NCI-H526 (cell line): ENCODE measurements at places on chromosomes 1 and 21.
A peak's percentile ranks its signal among the peaks of the same experiment; 100 is the strongest.

- no peak for DNase-seq
Observed at GRCh38 chr1:167016100-167016750, 27.1 kb downstream of the MAEL start.

GRCh38 chr1:150558303-150558704, 9.1 kb downstream of the ADAMTSL4 start:
- DNase-seq = no peak

DNA sequence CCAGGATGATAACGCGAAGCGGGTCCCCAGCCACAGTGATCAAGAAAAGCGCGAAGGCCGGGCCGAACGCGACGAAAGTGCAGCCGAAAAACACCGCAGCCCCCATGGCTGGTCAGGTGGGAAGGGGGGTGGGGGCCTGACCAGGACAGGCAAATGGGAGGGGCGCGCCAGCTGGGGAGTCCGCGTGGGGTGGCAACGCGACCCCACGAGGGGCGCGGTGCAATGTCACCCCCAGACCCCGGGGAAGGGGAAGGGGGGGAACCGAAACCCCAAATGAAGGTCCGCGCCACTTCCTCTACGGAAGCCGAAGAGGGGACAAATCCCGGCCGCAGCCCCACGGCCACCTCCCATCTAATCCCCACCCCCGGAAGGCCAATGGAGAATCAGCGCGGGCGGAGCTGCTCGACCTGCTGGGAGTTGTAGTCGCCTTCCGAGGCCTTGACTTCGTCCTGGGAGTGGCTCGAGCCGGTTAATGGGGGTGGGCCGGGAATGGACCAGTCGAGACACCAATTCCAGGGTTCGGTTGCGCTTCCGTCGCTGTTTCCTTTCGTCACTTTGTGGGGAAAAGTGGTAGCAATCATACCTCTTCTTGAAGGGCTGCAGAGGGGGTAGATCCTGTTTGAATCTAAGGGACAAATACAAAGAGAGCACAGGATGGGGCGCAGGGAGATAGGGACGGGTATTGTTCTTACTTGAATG, at the start of gene APH1A:
Gene APH1A (minus strand): TSS at position 312 of the 699 bp plus-strand sequence. CDS start 206 bp downstream, at position 106.
- DNase-seq = peak; percentile 98

DNA sequence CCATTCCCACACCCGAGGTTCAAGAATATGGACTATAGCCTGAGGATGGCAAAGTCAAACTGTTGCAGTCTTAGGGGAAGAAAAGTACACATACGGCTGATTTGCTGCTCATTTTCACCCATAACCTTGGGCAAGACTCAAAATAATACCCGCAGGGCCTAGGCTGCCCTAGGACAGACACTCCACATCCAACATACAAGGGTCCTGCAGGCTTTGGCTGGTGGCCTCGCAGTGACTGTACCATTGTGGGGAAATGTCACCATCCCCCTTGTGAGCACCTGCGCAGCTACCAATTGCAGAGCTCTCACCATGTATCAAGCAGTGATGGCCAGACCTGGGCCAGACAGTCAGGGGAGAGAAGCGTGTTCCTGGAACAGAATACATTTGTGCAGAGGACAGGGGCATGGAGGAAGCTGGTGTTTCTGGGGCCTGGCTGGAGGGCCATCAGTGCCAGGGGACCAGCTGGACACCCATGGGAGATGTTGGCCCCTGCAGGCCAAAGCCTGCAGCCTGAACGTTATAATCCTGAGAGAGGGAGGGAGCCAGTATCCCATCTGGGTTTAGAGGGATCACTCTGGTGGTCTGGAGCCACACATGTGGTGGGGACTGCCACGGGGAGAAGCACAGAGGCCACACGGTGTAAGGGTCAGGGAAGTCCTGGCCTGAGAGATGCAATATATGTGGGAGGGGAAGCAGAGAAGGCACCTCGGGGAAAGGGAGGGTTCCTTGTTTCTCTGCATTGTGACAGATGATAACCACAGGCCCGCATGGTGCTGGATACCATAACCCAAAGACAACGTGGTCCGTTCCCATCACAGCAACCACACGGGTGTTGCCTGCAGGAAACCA, 101.2 kb downstream of the GLIS1 start:
- DNase-seq = no peak

- no peak for DNase-seq
Observed at GRCh38 chr1:99657213-99658030, 11.5 kb downstream of the PALMD start.

DNA sequence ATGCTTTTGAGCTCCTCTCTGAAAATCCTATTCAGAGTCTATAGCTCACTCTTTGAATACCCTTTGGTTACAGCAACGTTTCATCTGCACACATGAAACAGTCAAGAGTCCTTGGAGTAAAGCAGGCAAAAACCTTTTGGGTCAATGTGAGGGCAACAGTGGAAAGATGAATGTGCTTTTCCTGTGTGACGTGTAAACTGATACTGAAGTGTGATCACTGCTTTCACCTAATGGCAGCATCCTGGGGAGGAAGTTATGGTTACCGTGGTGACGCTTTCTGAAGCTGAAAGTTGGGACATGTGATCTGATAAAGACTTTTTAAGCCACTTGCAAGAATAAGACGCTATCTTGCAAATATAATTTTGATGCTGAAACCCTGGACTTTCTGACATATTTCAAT, 160.0 kb downstream of the SEC16B start:
- DNase-seq = no peak

- peak; percentile 89 for DNase-seq
Observed at GRCh38 chr1:82226186-82226505, 425.4 kb downstream of the ADGRL2 start.

DNA sequence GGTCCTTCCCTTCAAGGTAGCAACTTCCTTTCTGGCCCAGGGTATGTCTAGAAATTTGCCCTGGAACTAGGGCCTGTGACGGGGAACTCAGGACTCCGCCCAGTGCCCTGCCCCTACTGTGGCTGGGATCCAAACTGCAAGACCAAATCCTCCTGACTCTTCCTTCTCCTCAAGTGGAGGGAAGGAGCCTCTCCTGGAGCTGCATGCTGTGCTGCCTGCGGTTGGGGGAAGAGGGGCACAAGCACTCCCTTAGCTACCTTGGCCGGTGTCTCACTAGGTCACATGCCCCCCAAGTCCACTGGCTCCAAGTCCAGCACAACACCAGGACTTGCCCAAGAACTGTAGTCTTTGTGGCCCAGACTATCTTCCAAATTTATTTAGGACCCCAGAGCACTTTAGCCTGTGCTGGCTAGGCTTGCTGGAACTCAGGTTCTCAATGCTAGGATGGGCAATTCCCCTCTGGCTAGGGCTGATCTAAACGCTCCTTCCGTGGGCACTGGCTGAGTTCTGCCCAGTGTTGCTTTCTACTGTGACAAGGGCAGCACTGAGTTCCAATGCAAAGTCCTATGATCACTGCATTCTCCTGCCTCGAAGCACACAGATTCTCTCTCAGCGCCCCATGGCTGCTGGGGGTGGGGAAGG, 12.2 kb downstream of the ADSS2 start:
- DNase-seq = no peak

DNA sequence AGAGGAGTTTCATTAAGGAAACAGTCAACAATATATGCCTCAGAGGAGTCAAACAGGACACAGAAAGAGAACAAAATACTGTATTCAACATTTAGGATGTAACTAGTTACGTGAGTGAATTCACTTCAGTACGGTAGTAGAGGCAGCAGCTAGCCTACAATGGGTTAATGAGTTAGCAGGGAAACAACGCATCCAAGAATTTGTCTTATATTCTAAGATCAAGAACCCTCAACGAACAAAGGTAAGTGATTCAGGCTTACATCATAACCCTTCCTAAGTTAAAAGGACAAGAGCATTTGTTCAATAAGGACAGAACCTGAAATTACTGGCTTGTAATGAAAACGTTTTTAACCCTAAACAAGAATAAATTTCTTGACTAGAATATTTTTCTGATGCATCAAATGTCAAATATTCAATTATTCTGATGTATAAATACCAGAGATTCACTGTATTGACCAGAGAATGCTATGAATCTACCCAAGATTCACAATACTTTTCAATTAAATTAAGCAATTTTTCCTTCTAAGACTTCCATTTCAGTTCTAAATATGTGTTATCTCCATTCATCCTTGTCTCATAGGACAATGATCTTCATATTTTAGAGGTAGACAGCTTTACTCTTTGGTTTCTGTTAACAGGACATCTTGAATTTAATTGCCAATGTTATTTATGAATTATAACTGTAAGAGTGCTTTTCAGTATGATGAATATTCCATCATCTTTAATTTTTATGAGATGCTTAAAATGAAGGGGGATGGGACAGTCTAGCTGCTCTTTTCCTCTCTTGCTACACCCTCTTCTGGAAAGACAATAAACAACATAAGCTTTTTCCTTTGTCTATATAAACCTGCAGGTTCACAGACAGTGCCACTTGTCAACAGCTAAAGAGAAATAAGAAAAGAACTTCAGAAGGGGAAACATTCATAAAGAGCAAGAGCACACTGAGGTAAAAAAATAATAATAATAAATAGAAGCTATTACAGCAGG, 209.5 kb downstream of the SMYD3 start:
- no peak for DNase-seq

DNA sequence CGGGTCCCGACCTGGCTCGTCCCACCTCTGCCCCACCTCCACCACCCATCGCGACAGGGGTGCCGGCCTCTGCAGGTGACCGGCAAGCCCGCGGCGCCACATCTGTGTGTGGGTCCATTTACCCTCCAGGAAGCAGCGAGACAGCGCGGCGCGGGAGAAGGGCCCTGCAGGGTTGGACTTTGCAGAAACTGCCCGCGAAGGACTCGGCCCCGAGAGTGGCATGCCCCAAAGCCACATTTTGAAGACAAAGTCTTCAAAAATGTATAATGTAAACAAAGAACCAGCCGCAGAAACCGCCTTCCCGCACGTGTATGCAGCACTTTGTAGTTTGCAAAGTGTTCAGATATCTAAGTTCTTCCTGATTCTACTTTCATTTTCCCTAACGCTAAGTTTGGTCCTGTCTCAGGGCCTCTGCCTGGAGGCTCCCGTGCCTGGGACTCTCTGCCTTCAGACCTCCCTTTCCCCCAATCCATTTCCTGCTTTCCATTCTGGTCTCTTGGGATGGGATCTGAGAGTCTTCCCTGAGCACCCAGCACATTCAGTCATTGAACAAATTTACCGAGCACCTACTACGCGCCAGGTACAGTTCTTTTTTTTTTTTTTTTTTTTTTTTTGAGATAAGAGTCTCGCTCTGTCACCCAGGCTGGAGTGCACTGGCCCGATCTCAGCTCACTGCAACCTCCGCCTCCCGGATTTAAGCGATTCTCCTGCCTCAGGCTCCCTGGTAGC, 524 bp upstream of the TMCO4 start:
- DNase-seq = no peak

DNA sequence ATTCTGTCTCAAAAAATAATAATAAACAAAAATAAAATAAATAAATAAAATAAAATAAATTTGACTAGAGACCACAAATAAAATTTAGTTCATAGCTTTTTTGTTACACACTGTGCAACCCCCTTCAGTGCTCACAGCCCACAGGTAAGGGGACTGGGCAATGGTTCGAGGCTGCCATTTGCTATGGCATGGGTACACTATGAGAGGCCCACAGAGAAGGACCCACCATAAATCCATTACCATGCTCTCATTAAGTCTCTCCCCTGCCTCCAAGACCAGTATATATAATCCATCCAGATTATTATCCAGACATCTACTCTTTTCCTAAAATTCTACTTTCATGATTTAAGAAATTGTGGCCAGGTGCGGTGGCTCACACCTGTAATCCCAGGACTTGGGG, 8.7 kb upstream of the RIT1 start:
- DNase-seq = no peak

- DNase-seq = peak; percentile 3
Observed at GRCh38 chr1:241957692-241958494, at the start of gene BECN2. Gene BECN2, plus strand, starts transcription at chr1:241957767. Its CDS starts 0 bp downstream, at chr1:241957767.

GRCh38 chr1:223012176-223012788, 130.8 kb downstream of the TLR5 start:
- DNase-seq = no peak
